ENCODE measurements at places on chromosomes 1 and 21.

- no peak for DNase-seq
Observed at GRCh38 chr1:33821291-33821690, 42.6 kb upstream of the HMGB4 start.

DNA sequence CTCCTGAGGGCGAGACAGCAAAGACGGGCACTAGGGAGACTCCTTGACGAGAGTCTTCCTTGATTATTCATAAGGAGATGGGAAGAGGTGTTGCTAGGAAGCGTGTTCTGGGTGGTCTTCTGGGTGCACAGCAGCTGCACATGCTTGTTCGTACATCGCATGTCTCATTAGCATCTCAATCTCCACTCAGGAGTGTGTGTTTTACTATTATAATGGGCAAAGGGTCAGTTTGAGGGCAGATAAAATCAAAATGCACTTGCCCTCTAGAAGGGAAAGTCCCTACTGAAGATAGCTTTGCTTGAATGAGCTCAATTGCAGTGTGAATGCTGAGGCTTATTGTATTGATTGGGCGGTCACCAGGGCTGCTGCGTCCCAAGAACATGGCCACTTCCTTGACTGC, 50.2 kb upstream of the SCCPDH start:
- DNase-seq: no peak

DNA sequence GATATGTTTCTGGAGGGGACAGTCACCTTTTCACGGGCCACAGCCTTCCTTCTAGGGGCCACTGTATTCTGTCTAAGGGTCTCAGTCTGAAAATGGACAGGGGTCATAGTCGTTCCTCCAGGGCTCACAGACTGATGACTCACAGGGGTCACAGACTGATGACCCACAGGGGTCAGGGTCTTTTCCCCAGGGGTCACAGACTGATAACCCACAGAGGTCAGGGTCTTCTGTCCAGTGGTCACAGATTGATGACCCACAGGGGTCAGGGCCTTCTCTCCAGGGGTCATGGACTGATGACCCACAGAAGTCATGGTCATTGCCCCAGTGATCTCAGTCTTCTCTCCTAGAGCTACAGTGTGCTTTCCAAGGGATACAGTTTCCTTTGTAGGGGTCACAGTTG, 12.8 kb downstream of the OVGP1 start:
- DNase-seq: no peak

DNA sequence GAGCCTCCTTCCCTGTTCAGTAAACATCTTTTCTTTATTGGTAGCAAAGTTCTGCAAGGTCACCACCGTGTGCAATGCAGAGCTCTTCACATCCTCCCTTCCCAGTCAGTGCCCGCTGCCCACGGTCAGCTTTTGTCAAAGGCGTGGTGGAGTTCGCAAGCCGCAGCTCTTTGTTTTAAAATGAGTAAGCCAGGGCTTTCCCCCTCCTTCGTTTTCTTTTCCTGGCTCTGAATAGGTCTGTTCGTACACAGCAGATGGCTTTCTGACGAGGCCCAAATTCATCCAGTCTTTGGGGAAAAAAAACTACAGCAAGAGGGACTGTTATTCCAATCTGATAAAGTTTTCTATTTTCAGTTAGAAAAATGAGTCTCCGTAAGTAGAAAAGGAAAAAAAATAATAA, 153.2 kb downstream of the LRIG2 start:
- no peak for DNase-seq

DNA sequence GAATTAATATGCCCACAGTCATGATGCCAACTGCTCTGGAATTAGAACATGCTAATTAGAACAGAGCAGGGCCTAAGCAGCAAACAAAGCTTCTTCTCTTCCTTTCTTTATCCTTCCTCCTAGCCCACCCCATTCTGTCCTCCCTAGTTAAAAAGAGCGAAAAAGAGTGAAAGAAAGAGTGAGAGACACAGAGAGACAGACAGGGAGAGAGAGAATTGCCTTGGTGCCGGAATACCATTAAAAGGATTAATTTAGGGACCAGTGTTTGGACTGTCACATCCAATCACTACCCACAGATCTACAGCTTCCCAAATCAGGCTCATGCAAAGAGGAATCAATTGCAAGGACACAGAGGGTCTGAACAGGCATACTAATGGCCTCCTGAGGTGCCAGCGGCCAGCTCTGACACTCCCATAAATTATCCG, 7.0 kb downstream of the ERI3 start:
- DNase-seq: no peak

DNA sequence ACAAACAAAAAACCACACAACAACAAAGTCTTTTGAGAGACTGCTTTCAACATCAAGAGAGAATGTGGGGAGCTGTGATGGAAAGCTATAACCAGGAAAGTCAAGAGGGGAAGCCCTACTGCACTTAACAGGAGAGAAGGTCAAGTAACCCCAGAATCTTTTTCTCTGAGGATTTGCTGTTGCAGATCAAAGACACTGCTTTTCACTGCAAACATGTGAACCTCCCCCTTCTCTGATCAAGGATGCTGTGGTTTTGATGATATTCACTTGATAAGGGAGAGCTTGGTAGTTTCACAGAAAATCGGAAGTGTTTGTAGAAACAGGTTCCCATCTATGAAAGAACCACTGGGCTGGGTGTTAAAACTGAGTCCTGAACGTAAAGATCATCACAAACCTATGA, 4.8 kb downstream of the ETV3 start:
- DNase-seq: no peak

GRCh38 chr21:26887251-26887650, 42.0 kb upstream of the ADAMTS1 start:
- DNase-seq: no peak

Measured in HCEC 1CT (cell line).